ENCODE measurements at places on chromosomes 7 and 10.

- no peak for DNase-seq
These were observed 289.4 kb downstream of the RNLS start for GRCh38 chr10:88293651-88294230.

DNA sequence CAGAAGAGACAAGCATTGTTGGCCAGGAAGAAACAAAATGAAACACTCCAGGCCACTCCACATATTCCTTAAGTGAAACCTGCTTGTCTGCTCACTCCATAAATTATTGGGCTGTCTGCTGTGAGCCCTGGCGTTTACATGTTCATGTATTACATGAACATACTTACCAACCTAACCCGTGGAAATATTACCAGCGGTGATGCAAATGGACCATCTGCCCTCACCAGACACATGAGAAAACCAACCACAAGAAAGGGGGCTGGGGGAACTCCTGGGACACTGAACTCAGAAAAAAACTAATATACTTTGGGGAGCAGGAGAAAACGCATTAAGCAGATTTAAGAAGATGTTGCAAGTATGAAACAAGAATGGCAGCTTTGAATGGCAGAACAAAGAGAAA is 731.2 kb upstream of the IGFBP3 start:
- no peak for DNase-seq

- no peak for DNase-seq
These were observed 73.2 kb downstream of the SRI start for GRCh38 chr7:88146616-88147015.

GRCh38 chr7:129266181-129266580 is 41.4 kb downstream of the AHCYL2 start:
- DNase-seq = no peak

DNA sequence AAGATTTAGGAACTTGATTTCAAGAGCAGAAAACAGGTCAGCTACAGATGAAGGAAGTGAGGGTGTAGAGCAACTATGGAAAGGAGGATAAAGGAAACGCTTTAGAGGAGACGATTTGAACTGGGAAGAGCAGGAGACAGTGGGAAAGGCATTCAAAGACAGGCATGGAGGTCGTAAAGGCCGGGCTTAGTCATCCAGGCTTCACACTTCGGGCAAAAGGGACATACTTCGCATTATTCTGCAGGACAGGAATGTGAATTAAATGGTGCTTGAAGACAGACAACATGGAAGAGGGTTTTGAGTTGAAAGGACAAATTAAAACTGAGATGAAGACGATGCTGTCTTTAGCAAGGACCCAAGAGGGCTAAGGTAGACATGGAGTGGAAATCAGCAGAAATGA is 8.1 kb downstream of the FAM171A1 start:
- DNase-seq = no peak

- DNase-seq = no peak
These were observed 419.8 kb downstream of the GRID1 start for GRCh38 chr10:85946713-85947326.

DNA sequence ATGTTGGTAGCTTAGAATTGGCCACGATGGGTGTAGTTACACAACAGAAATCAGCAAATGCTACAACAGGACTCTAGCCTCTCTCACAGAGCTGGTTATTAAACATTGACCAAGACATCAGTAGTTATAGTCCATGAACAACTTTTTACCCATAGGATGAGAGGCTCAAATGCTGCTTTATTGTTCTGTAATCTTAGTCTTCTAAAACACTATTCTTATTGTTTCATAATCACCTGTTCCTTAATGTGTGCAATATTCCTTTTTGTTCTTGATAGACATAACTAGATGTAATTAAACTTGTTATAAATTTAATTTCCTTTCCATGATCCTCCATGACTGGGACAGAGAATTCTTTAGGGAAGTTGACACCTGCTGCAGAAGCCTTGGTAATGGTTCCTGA is 356.9 kb downstream of the EXOC4 start:
- DNase-seq = no peak

DNA sequence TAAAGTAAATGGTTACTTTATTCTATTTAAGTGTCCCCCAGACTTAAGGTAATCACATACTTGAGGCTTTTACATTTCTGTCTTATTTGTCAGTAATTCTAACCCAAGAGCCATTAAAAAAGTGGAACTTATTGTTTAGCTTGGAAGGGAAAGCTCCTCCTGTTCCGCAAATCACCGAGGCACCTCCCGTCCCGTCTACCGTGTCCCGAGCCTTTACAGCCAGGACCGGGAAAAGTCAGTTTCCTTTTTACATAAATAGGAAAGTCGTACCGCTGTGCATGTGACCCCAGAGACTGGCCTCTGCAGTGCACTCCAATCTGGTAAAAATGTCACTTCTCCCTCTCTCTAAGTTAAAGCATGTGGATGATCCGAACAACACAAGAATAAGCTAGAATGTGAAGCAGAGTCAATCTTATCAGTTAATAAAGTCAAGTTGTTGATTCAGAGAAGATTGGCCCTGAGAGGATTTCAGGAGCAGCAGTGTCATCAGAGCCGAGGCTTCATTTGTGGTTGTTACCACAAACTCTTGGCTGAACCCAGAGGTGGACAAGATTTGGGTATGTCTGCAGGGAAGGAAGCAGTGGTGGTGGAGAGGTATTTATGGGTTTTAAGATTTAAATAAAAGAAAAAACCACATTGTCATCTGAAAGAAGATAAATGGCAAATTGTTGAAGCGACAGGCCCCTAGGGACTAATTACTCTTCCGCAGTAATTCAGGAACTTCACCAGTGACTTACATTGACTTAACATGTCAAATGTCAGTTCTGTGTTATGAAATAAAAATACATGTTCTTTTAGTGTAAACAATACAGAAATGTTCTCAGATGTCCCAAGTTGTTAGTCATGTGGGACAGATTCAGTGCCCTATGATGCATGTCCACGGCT is 316.6 kb upstream of the ZNF32 start:
- DNase-seq = peak; percentile 50

DNA sequence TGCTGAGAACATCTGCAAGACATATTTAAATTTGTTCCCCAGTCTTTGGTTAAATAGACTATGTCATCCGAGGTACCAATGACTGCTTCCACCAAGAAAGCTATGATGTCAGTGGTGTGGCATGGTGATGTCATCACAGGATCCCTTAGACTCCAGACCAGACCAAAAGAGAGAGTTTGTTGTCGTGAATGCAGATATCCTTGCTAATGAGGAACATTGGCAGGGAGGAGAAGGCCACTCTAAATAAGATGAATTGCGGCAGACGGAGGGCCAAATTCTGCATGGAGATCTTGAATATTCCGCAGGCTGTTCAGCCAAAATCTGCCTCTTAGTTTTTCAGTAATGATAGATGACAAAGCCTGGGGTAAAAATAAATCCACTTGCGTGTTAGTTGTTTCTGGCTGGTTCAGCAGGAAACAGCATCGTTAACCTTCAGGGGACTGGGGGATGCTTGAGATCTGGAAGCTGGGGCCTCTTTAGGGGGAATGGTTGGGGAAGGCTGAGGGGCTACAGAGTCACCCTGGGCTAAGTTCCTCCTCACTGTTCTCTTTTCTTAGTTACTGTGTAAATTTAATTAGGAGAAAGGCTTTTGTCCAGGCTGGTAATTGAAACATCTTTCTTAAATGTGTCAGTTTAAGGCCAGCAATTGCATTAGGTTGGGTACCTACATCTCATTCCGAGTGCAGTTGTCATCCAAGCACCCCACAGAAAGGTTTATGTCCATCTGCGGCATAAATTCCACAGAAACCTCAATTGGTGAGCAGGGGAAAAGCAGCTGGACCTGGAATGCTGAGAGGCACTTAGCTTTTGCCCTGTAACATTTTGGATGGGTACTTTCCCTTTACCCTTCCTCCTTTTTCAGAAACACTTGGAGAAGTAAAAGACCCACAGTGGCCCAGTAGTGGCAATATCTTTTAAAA is 11.6 kb upstream of the CAMK1D start:
- DNase-seq = peak; percentile 82

- DNase-seq = no peak
These were observed 36.6 kb downstream of the INSYN2A start for GRCh38 chr10:127159648-127160245.
